ENCODE measurements at places on chromosomes 16 and 17. TPM values are rescaled to one million over a fixed set of nuclear protein-coding genes. Genes with fewer than 3 reads are reported as not detected.
A peak's percentile ranks its signal among the peaks of the same experiment; 100 is the strongest.

- DNase-seq: no peak
These were observed 169.1 kb downstream of the XYLT1 start for GRCh38 chr16:17301593-17302135.

- DNase-seq: no peak
These were observed 518 bp downstream of the MT1E start for GRCh38 chr16:56625943-56626654.

DNA sequence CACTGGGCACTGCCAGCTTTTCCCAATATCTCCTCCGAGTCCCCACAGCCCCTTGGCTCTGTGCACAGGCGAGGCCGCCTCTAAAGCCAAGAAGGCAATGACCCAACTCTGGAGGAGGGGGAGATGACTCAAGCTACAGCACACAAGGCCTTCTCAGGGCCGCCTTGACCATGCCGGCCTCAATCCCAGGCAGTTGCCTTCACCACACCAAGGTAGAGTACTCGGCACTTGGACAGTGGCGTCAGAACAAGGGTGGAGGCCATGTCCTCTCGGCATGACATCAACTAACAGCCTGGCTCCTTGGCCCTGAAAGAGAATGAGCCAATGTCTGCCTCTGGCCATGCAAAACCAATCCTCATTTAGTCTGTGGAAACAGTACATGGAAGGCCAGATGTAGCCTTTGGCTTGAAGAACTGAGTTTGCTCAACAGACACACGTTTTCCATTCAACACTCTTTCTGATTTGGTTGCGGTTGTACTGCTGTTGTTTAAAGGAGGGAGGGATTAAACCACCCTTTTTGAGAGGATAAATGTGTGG lies 139.6 kb downstream of the XYLT1 start:
- no peak for DNase-seq

GRCh38 chr17:67068999-67069398 lies 24.6 kb downstream of the CACNG1 start:
- DNase-seq: no peak

DNA sequence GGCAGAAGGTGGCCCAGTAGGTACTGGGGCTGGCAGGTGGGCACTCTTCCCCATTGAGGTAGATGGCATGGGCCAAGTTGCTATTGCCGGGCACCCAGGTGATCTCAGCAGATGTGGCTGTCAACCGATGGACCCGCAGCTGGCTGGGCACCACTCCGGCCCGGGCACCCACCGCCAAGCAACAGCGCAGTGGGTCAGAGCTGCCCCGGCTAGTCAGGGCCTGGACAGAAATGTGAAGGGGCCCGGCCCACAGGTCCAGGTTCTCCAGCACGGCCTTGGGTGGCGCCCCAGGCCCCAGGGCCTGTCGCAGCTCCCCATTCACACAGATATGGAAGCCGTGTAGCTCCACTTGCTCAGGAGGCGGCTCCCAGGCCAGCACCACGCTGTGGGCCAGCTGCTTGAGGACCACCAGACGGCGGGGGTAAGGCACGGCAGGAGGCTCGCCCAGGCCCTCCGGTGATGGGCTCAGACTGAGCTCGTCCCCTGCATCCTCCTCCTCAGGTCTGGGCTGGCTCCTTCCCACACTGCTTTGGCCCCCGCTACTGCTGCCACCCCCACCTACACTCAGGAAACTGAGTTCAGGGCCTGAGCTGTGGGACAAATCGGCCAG lies 16.5 kb downstream of the TSPOAP1 start:
- no peak for DNase-seq

GRCh38 chr16:84545114-84545737 lies 40.8 kb upstream of the MEAK7 start:
- no peak for DNase-seq

BRIP1 gene
- polyA plus RNA-seq: 1.2 TPM

ZFP3 gene
- 2.0 TPM for polyA plus RNA-seq

GRCh38 chr17:55585629-55586028 lies 74.4 kb upstream of the SMIM36 start:
- no peak for DNase-seq

DNA sequence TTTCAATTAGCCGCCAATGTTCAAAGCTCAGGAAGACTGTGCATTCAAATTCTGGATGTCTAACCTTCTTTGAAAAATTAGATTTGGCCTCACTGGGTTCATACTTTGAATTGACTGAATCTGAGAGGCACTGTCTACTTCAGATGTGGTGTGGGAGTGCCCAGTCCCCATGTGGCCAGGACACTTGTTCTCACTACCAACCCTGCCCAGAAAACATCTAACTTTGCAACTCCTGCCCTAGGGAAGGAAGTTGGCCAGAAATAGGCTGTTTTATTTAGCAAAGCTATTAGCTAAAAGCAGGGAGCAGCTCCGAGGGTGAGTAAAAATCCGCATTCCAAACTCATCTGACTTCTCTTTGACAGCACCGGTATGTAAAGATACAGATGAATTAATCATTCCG lies 86.3 kb downstream of the XYLT1 start:
- DNase-seq: no peak

RRAD gene
- polyA plus RNA-seq: not detected

P2RX5 gene
- 12.5 TPM for polyA plus RNA-seq

DNA sequence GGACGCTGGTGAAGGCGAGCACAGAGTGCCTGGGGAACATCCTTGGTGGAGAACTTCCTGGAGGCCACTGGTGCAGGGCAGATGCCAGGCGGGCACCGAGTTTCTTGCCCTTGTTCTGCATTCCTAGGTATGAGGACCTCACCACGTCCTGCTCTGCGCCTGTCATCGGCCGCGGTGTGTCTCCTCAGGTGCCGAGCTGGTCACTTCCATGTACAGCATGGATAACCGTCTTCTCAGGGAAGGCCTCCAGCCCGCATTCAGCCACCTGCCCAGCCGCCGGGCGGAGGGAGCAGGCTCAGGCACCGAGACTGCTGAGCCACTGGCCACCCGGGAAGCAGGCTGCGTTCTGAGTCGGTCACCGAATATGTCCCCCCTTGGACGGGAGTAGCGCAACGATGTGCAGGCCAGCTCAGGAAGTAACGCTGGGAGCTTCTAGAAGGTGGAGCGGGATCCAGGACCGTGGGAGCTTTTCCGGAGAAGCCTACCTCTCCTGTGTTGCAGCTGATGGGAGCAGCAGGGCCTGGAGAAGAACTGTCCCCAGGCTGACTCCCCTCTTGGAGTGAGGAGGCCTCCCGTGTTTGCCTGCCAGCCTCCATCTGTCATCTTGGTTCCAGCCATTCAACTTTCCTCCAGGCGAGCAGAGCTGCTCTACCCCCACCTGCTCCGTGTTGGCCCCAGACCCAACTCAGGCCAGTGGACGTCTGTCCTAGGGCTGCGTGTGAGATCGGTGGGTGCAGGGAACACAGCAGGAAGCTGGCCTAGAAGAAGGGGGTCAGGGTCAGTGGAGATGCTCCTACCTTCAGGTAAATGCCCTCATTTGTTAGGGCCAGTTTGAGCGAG lies 2.1 kb upstream of the BAIAP2 start:
- DNase-seq: no peak

GPR179 gene
- not detected for polyA plus RNA-seq

- DNase-seq: no peak
These were observed 28.0 kb downstream of the ZNF423 start for GRCh38 chr16:49827805-49828438.

SYCE1L gene
- polyA plus RNA-seq: 7.7 TPM

DNA sequence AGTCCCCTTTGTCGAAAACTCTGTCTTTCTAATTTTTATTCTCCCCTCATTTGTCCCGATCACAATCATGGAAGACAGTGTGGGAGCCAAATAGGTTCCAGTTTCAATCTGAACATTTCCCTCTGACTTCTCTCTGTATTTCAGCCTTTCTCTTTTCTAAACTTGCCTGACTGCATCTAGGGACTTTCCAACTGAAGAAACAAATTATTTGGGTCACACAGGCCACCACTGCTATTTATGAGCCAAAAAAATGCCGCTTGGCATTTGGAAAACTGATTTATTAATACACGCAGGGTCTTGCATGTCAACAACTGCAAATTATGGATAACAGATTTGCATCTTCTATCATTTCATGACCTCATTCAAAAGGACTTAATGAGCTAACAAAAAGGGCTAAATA lies 55.2 kb upstream of the ELAC2 start:
- DNase-seq: no peak

ATP2C2 gene
- not detected for polyA plus RNA-seq

DNA sequence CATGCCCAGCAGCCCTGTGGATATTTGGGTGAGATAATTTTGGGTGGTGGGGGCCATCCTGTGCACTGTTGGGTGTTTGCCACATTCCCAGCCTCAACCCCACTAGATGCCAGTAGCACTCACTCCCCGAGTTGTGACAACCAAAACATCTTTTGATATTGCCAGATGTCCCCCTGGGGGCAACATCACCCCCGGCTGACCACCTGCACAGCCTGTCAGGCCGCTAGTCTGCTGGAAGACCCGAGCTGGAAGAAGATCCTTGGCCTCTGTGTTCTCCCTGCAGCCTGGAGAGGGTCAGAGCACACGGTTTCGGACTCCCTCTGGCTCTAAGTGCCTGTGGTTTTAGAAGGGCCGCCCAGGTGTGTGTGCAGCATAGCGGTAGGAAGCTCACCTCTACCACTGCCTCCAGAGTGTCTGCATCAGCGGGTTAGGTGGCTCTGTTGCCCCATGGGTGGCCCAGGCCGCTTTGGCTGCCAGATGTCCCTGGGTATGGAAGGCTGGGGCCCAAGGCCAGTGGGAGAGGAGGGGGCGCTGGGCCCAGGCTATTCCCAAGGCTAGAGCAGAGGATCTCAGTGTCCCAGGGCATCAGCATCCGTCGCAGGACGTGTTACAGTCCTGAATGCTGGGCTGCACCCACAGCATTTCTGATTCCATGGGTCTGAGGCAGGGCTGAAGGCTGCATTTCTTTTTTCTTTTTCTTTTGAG lies 195.8 kb upstream of the GSE1 start:
- no peak for DNase-seq

KRT40 gene
- polyA plus RNA-seq: not detected

DNA sequence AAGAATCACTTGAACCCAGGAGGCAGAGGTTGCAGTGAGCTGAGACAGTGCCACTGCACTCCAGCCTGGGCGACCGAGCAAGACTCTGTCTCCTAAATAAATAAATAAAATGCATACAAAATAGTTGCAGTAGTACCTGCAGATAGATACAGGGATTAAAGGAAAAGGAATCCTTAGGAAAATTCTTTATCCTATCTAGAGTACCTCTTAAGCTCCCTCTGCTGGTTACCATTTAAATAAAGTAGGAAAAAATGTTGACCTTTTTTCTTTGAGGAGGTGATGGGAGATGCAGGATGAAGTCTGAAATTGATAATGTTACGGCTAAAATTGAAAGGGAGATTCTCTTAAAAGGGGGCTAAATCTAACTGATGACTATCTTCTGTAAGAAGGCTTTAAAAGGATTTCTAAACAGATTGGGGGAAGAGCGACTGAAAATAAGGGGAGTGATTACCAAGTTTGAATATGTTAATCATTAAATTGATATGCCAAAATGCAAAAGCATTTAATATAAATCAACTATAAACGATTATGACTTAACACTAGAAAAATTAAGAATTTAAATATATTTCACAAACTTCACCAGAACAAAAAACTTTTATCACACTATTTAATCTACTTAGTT lies 29.4 kb downstream of the C16orf87 start:
- no peak for DNase-seq

TEDC2 gene
- polyA plus RNA-seq: not detected

DNA sequence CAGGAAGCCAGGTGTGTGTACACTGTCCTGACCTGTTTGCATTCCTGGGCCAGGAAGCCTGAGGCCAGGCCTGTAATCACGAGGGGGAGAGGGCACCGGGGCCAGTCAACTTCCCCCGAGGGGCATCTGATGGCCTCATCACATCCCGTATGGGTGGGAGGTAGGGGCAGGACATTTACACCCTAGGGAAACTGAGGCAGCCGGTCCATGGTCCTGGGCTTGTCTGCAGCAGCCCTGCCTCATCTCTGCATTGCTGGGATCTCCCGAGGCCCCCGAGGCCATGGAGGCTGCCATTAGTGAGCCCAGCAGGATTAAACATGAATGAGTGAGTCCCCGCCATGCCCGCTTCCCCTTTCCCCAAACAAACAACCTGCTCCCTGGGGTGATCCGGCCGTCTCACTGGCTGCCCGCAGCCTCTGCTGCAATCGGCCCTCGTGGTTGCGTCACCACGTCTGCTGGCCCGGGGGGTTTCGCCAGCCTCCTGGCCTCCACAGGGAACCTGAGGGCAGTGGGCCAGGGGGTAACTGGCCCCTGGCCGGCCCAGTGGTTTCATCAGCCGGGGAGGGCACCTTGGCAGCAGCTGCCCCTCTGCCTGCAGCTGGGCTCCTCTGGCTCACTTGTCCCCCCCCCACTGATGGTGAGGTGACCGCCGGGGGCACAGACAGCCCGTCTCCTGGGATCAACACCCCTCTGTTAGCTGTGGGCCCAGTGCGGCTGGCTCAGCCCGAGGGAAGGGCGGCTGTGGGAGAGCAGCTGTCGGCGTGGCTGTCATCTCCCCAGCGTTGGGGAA lies 88.3 kb upstream of the GSE1 start:
- no peak for DNase-seq

DNA sequence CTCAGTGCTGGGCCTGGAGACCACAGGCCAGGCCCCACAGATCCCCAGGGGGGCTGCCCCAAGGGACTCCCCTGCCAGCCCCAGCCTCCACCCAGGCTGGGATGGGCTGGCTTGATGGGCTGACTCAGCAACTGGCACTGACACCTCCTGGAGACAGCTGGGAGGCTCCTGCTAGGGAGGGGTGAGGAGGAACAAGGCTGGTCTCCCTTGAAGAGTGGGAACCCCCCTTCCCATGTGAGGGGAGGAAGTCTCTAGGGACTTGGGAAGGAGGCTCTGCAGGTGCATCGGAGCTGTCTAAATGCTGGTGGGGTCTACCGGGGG lies 10.4 kb downstream of the NHERF1 start:
- DNase-seq: no peak

GRCh38 chr17:39926588-39927100 lies 757 bp downstream of the ORMDL3 start:
- DNase-seq: peak; percentile 39

ITGAL gene
- 155 TPM for polyA plus RNA-seq

DNA sequence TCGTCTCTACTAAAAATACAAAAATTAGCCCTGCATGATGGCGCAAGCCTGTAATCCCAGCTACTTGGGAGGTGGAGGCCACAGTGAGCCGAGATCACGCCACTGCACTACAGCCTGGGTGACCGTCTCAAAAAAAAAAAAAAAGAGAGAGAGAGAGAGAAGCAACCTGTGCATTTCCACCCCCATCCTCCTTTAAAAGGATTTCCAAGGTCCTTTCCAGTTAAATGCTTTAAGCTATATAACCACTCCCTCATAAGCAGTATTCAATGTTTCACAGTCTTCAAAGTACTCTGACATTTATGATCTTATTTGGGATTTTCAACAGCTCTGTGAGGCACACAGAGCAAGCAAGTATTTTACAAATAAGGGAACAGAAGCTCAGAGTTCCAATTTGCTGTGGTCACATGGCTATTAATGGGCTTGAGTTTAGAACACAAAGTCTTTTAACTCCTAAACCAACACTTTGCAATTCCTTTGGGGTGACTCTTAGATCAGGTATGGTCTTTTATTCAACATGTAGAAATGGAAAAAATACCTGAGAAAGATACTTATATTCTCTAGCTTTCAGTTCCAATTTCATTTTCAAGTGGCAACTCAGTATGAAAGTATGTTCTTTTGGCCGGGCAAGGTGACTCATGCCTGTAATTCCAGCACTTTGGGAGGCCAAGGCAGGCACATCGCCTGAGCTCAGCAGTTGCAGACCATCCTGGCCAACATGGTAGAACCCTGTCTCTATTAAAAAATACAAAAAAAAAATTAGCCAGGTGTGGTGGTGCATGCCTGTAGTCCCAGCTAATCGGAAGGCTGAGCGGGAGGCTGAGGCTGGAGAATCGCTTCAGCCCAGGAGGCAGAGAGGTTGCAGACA lies 31.3 kb downstream of the SPOP start:
- DNase-seq: no peak
